Mucosa of descending colon (tissue), 3 donors: ENCODE measurements at places on chromosomes 16 and 17. TPM values are rescaled to one million over a fixed set of nuclear protein-coding genes. Genes with fewer than 3 reads are reported as not detected.

- DNase-seq = no peak
These were observed at the start of gene PRSS53 for GRCh38 chr16:31088459-31089183. Gene PRSS53, minus strand, starts transcription at chr16:31088943. Its CDS starts 134 bp downstream, at chr16:31088809.

GRCh38 chr17:17417718-17418181 lies 59.0 kb upstream of the MED9 start:
- DNase-seq = peak; percentile 78

- no peak for DNase-seq
These were observed 120.4 kb downstream of the HIC1 start for GRCh38 chr17:2175294-2175628.

- no peak for DNase-seq
These were observed 665.2 kb downstream of the TOX3 start for GRCh38 chr16:51881731-51882130.

The FBXL16 gene
- total RNA-seq = 2.2 TPM

DNA sequence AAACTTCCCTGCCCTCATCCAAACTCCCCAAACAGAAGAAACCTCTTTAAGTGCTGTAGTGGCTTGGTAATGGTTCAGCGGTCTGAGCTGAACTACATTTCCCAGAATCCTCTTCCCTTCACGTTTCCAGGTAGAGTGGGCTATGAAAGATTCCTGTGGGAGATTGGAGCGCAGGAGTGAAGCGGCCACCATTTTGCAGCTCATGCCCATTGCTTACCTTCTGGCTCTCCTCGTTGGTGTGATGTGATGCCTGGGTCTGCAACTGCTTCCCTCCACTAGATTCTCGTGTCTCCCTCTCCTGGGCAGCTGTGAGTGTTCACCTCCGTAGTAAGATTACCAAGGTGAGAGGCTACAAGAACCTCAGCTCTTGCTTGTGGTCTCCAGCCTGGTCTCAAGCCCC lies 82.1 kb downstream of the GPR139 start:
- DNase-seq = no peak

The KRT9 gene
- total RNA-seq = not detected

DNA sequence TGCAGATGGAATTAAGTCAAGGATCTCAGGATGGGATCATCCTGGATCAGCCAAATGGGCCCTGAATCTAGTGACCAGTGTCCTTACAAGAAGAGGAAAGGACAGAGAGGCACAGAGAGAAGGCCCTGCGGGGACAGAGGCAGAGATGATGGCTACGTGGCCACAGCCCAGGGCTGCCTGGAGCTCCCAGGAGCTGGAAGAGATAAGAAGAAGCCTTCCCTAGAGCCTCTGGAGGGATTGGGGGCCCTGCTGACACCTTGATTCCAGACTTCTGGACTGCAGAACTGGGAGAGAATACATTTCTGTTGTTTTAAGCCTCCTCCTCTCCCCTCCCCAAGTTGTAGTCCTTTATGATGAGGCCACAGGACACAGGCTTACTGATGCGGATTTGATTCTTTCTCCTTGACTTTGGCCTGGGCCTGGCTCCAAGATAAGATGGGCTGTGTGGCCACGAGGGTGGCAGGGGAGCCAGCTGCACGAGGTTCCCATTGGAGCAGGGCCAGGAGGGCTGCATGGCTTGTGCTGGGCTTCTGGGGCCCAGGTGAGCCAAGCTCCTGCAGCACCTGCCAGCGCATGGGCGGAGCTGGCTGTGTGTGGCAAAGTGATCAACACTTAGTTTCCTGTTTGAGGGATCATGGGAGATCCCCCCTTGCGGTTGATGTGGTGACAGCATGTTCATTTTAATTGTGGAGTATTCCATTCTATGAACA lies 146.1 kb downstream of the IRF8 start:
- peak; percentile 76 for DNase-seq

The CARD14 gene
- total RNA-seq = 2.4 TPM

The RARA gene
- 49.6 TPM for total RNA-seq

DNA sequence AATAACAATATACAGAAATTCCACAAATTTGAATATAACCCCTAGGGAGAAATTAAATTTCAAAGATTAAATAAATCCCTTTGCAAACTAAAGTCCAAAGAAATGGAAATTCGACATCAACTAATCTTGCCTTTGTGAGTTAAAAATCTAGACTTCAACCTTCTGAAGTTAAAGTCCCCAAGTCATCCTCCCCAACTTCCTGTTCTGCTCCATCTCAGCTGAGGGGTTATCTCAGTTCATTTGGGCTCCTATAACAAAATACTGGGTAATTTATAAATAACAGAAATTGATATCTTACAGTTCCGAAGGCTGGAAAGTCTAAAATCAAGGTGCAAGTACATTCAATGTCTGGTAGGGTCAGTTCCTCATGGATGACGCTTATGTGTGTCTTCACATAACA lies 22.8 kb upstream of the KDM6B start:
- DNase-seq = no peak

GRCh38 chr17:76674600-76674999 lies 31.0 kb upstream of the ST6GALNAC1 start:
- DNase-seq = no peak

DNA sequence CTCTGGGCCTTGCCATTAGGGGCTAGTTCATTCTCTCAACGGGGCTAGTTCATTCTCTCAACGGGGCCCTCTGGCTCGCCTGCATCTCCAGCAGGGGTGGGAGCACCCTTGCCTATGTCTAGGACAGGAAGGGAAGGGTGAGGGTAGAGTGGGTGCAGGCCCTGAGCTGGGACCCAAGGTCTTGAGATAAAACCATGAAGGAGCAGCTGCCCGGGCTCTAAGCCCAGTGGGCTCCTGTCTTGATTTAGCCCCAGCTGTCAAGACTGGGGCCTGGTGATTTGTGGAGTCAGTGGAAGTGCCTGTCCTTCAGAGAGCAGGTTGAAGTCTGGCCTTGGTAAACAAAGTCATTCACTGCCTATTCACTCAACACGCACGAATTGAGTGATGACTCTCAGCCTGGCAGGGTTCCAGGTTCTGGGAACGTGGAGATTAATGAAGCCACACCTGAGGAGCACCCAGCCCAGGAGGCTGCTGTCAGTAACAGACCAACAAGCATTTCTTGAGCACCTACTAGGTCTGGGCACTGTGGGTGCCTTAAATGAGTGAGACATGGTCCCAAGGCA lies 35.4 kb downstream of the WNT3 start:
- no peak for DNase-seq

The ARL5C gene
- not detected for total RNA-seq

GRCh38 chr17:74839990-74840852 lies 19.5 kb downstream of the GRIN2C start:
- no peak for DNase-seq

The NPW gene
- total RNA-seq = 0.32 TPM

The DCTN5 gene
- 67.7 TPM for total RNA-seq

DNA sequence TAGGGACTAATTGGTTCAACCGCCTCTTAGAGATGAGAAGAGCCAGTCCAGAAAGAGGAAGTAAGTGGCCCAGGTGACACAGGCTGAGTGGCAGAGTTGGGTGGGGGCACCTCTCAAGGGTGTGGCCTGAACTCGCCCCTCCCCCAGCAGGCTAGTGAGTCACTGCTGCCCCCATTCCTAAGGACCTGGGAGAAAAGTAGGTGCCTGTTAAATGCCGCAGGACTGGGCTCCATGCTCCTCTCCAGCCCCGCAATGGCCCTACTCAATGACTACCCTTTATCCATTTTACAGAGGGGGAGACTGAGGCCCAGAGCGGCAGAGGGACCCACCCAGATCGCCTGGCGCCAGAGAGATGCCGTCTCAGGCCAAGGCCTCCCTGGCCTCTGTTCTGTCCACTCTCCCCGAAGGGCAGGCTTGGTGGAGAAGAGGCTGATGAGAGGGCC lies 8.1 kb downstream of the TMEM235 start:
- DNase-seq = no peak

The JPH3 gene
- 2.1 TPM for total RNA-seq

- no peak for DNase-seq
These were observed 386.6 kb downstream of the NPIPA8 start for GRCh38 chr16:17949982-17950250.

DNA sequence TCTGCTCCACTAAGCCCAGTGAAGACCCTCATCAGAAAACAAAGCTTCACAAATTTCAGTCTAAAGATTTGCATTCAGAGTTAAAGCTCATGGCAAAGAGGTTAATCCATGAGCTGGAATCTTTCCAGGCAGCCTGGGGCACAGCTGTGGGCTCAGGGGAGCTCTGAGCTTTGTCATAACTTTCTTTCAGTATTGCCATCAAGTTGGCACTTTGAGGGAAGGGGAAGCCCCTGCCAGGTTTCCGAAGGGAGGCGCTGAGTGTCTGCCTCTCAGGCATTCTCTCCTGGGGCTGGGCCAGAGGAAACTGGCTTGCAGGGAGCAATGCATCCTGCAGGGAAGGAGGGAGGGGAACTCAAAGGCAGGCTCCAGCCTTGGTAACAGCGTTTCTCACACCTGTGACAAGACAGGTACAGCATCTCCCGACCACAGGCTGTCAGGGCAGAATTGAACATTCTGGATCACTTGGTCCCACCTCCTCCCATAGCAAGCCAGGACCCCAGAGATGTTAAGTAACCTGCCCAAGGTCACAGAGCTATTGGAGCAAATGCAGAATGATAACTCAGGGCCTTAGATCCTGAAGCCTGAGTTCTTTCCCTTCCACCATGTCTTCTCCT lies 3.9 kb downstream of the LPO start:
- no peak for DNase-seq

GRCh38 chr16:78791011-78791410 lies 691.6 kb downstream of the WWOX start:
- no peak for DNase-seq

The KRT33A gene
- total RNA-seq = not detected

GRCh38 chr17:43517615-43518386 lies 28.3 kb downstream of the ETV4 start:
- DNase-seq = no peak

DNA sequence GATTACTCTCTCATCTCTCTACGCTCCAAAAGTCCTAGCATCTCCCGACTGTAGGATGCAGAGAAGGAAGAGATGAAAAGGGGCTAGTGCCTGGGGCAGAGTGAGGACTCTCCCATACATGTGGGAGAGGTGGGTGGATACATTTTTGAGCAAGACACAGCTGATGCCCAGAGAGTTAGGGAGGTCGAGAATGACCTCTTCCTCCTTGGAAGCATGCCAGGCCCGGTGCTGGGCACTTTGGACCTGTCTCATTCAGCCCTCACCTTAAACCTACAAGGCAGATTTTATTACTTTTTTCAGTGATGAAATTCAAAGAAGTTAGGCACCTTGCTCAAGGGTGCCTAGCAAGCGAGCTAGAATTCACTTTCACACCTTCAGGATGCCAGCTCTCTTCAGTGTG lies 38.2 kb downstream of the WSCD1 start:
- DNase-seq = peak; percentile 66

DNA sequence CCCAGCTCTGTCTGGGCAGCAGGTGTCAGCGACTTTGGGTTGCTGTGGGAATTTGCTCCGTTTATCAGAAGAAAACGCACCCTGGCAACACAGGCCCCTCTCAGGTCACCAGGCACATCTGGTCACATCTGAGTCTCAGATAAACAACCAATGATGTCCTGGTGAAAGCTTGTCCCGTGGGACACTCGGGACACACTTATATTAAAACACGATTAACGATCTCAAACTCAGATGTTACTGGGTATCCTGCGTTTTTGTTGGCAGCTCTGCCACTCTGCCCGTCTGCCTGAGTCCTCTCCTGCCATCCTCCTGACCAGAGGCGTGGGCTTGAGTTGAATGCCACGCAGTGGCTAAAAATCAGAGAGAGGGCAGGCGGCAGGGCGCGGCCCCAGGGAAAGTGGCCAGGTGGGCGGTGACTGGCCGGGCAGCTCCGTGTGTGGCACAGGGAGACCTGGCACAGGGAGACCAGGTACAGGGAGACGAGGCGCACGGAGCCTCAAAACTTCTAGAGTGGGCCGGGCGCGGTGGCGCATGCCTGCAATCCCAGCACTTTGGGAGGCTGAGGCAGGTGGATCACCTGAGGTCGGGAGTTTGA lies 2.1 kb downstream of the SECTM1 start:
- DNase-seq = peak; percentile 63

The NOL3 gene
- total RNA-seq = 23.5 TPM

The RGS9 gene
- total RNA-seq = 13.3 TPM

GRCh38 chr17:47774987-47775580 lies 42.0 kb downstream of the TBX21 start:
- DNase-seq = no peak

The KRTAP4-9 gene
- not detected for total RNA-seq

The CES5A gene
- total RNA-seq = not detected

The KRT31 gene
- not detected for total RNA-seq

DNA sequence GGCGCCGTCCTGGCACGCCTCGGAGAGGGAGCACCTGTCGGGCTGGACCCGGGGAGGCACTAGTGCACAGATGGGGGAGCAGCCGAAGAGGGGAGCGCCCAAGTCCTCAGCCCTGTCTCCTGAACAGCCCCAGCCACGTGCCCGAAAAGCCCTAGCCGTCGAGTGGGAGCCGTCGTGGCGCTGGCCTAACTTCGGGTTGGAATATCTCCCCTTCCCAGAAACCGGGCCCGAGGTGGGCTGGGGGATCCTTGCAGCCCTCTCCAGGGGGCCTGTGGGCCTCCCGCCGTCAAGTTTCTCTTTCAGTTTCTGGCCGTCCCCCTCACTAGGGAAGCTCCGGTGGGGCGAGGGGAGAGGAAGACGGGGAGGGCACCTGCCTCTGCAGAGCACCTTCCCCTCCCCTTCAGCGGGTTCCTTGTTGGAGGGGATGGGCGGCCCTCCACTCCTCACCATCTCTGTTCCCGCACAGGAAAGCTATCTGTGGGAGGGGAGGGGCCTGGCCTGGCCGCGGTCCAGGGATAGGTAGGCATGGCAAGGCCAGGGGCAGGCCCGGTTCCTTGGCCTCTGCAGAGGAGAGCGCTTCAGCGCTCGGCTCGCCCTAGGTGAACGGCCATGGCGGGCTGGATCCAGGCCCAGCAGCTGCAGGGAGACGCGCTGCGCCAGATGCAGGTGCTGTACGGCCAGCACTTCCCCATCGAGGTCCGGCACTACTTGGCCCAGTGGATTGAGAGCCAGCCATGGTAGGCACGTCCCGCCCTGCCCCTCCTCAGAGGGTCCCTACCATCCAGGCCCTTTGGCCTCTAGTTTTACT lies 709 bp downstream of the STAT5A start:
- peak; percentile 63 for DNase-seq

- DNase-seq = no peak
These were observed 4.7 kb downstream of the SLC47A1 start for GRCh38 chr17:19538095-19539039.

DNA sequence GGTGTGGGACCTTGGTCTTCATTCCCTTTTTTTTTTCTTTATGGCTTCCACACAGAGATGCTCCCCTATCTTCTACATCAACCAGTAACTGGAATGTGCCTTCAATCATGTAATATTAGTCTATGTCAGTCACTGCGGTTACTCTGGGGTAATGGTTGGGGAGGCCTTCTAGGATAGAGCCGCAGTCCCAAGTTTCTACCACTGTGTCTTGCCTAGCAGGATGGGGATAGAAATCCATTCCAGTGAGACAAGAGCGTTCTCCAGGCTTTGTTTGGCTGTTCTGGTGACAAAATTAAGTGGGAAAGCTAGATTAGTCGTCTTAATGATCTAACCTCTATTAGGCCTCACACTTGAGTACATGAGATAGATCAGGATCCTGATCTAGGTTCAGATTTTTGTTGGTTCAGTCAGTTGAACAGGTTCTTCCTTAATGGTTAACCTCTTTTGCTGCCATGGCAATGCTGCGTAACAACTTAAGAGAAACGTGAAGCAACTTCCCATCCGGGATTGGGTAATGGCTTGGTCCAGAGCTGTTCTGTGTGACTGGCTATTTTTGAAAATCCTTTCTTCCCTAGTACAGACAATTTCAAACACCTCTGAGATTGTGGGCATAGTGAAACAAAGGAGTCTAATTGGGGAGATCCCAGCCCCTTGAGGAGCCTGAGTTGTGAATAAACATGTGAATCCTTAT lies 8.7 kb downstream of the MSL1 start:
- no peak for DNase-seq

- no peak for DNase-seq
These were observed 9.7 kb downstream of the VASN start for GRCh38 chr16:4381072-4381934.

GRCh38 chr17:6233856-6234255 lies 163.7 kb downstream of the WSCD1 start:
- no peak for DNase-seq
